ENCODE measurements at places on chromosomes 11 and 22. TPM values are rescaled to one million over a fixed set of nuclear protein-coding genes. Genes with fewer than 3 reads are reported as not detected.

Gene YPEL4
- total RNA-seq, result not detected

Gene GDPD4
- not detected for total RNA-seq

Gene TRIM51
- total RNA-seq, result not detected

Gene C11orf98
- total RNA-seq, result 39.0 TPM

Gene IL18
- total RNA-seq, result 0.85 TPM

Gene PHRF1
- total RNA-seq, result 25.9 TPM

Gene ZP1
- 0.49 TPM for total RNA-seq

Gene DBX1
- total RNA-seq, result not detected

Gene SPTY2D1
- 23.3 TPM for total RNA-seq

Gene ENTHD1
- not detected for total RNA-seq

Gene DKK3
- total RNA-seq, result 575 TPM

Gene LDHAL6A
- total RNA-seq, result not detected

Gene HPS5
- 31.1 TPM for total RNA-seq

Gene NCF4
- not detected for total RNA-seq

Gene SEZ6L
- total RNA-seq, result 0.05 TPM

Gene HBG1
- not detected for total RNA-seq

Gene CHRM1
- total RNA-seq, result not detected

Gene PATE2
- not detected for total RNA-seq

Gene ANGPTL5
- not detected for total RNA-seq

Gene GNG3
- not detected for total RNA-seq

Gene NLRX1
- total RNA-seq, result 19.2 TPM

Gene TECTA
- 0.41 TPM for total RNA-seq

Gene DENND6B
- 8.1 TPM for total RNA-seq

Gene ZMAT5
- total RNA-seq, result 18.1 TPM

Gene BIRC3
- total RNA-seq, result 0.27 TPM

Gene OR2AG1
- total RNA-seq, result not detected

Gene KCNJ11
- total RNA-seq, result not detected

Gene APOL5
- not detected for total RNA-seq

Gene ADAMTS15
- total RNA-seq, result 16.8 TPM

Gene P2RX6
- total RNA-seq, result 2.1 TPM

Gene C11orf52
- 0.67 TPM for total RNA-seq

Gene SLC7A4
- total RNA-seq, result 0.28 TPM

Gene MAJIN
- total RNA-seq, result not detected

Gene MS4A4E
- 0.20 TPM for total RNA-seq

Gene PICALM
- total RNA-seq, result 319 TPM

Gene BTBD18
- not detected for total RNA-seq

Gene PKP3
- 0.85 TPM for total RNA-seq

Gene RGL4
- total RNA-seq, result not detected

Gene PRRG4
- not detected for total RNA-seq

Gene MS4A6E
- total RNA-seq, result not detected

Gene SEPTIN3
- total RNA-seq, result 0.92 TPM

Gene GTSE1
- 7.3 TPM for total RNA-seq

Gene PAMR1
- total RNA-seq, result 2.9 TPM

Gene PKNOX2
- total RNA-seq, result 34.9 TPM
